ENCODE measurements at places on chromosomes 16 and 17.

DNA sequence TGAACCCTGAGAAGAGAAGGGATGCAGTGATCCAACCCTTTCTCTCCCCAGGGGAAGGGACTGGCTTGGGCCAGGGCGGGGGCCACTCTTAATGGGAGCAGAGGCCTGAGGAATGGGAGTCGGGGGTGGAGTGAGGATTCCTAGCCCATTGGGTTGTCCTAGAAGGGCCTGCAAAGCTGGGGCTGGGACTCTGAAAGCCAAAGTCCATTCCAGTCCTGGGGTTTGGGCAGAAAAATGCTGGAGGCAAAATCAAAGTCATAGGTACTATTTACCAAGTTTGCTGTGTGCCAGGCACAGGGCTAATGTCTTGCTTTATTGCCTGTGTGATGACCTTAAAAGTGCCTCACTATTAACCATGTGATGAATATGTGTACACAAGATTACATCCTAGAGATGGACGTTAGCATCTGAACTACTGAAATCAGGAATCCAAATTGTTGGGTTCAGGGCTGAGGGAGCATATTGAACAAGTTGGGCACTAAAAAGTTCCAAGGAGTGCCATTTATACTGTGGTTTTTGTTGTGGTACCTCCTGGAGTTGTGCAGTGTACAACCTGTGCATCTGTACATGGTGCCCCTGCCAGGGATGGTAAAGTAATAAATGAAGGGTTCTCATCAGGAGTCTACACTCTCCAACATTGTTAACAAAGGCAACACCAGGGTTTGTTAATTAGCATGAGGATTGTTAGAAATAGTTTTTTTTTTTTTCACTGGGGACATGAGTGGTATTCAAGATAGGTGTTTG lies 84.4 kb upstream of the NKD1 start:
- DNase-seq: no peak

- DNase-seq: no peak
Observed at GRCh38 chr16:67734731-67735201, 15.7 kb upstream of the GFOD2 start.

- DNase-seq: peak; percentile 45
Observed at GRCh38 chr16:87457709-87458423, 35.0 kb downstream of the ZCCHC14 start.

- peak; percentile 36 for DNase-seq
Observed at GRCh38 chr16:4517812-4518680, 20.5 kb downstream of the CDIP1 start.

DNA sequence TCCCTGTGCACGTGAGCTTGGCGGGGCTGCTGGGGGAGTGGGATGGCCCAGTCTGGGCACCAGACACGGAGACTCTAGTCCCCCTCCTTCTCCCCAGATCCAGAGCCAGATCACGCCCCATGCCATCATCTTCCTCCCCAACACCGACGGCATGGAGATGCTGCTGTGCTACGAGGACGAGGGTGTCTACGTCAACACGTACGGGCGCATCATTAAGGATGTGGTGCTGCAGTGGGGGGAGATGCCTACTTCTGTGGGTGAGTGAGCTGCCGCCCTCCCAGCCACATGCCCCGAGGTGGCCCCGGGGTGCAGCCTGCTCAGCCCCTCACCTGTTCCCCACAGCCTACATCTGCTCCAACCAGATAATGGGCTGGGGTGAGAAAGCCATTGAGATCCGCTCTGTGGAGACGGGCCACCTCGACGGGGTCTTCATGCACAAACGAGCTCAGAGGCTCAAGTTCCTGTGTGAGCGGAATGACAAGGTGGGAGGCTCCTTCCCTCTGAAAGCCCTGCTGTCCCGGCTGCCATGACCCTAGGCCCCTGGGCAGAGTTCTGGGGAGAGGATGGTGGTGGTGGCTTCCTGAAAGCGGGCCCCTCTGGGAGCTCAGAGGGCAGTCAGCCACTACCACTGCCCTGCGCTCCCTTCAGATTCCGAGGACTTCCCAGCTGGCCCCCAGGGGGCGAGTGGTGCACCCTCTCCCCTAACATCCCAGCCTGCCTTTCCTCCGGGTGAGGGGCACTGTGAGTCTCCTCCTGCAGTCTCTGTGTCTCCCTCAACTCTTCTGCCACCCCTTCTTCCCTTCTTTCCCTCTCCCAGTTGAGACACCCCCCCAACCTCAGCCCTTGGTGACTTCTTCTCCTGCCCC lies 2.8 kb upstream of the C17orf107 start:
- no peak for DNase-seq

GRCh38 chr16:19940195-19940594 lies 55.5 kb upstream of the GPRC5B start:
- no peak for DNase-seq

GRCh38 chr16:73543970-73544599 lies 496.2 kb upstream of the ZFHX3 start:
- no peak for DNase-seq

- no peak for DNase-seq
Observed at GRCh38 chr16:84223456-84223855, 16.4 kb downstream of the KCNG4 start.

GRCh38 chr17:19248928-19249574 lies 11.9 kb downstream of the EPN2 start:
- no peak for DNase-seq

DNA sequence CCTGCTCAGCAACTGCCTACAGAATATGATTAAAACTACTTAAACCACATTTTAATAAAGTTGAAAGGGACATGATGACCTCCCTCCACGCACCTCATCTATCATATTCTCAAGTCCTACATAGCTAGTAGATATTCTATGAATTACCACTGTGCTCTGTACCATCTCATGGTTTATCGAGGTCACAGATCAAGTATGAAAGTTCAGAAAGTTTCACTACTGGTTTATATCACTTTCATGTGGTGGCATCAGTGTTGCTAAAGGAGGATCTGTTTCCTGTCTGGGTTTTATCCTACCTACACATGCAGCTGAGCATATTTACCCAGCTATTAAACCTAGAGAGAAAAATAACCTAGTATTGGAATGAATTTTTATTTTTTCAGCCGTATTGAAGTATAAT lies 214.9 kb upstream of the MON1B start:
- DNase-seq: no peak

GRCh38 chr16:64356267-64356666 lies 765.6 kb downstream of the CDH11 start:
- no peak for DNase-seq

- DNase-seq: no peak
Observed at GRCh38 chr17:4849011-4849536, 15.9 kb downstream of the MINK1 start.

GRCh38 chr17:27319541-27320221 lies 25.8 kb downstream of the WSB1 start:
- no peak for DNase-seq

DNA sequence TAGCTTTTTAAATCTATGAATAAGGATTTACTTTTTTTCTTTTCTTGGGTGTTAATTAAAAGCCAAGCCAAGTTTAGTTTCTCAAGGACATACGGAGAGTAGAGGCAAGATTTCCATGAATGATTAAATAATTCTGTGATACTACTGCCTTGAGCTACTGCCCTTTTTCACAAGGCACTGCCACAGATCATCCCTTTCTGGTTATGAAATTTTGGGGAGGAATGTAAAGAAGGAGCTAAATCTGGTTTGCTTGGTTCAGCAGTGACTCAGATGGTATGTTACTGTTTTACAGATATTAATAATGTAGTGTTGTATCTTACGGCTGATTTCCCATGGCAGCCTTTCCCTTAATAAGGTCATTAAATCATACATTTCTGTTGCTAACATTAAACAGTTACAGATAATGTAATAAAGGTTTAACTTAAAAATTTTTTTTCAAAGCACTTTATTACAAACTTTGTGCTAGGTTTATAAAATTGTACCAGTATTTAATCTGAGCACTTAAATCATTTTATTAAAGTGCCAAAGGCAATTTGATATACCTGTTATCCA lies 2.6 kb downstream of the WSB1 start:
- DNase-seq: no peak

- no peak for DNase-seq
Observed at GRCh38 chr17:19716108-19717030, at the start of gene SLC47A2. SLC47A2 (minus strand) TSS chr17:19716584; CDS start chr17:19716555, 29 bp downstream.
